ENCODE measurements at places on chromosomes 3 and 15.
A peak's percentile ranks its signal among the peaks of the same experiment; 100 is the strongest.

GRCh38 chr3:171309906-171310359 is 150.3 kb downstream of the TNIK start:
- no peak for DNase-seq

GRCh38 chr3:188956839-188957489 is 214.8 kb upstream of the TPRG1 start:
- peak; percentile 46 for DNase-seq

GRCh38 chr3:10292505-10293419 is at the start of gene GHRL:
Gene GHRL (minus strand): TSS chr3:10292947. CDS start chr3:10290180, 2,767 bp downstream.
- peak; percentile 88 for DNase-seq

- no peak for DNase-seq
Measured at GRCh38 chr3:72924055-72924454, 36.2 kb downstream of the GXYLT2 start.

DNA sequence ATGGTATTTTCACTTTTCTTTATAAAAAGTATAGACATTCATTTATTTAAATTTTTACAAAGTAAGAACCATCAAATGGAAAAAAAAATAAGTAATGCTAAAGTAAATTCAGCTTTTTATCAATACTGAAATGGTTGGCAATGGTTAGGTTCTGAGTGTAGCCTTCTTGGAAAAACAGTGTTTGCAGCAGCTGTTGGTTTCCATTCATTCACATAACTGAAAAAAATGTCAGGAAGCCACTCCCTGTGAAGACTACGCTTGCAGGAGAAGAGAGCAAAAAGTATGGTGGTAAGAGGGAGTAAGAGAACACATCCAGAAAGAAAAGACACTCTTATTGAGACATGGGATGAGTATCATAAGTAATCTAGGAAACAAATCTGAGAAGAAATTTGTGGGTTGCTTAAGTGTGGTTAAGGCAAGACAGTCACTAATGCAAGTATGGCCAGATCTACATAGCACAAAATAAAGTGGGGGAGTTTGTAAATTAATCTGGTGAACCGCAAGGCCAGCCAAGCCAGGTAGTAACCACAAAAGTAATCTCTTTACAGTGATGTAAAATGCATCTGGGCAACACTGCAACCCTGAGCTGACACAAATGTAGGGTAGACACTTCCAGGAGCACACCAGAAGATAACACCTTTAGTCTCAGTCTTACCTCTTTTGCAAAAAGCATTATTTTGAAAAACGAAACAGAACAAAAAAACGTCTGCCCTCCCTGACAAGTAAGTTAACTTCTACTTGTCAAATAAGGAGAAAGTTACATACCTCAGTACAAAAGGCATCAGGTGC is 133.7 kb downstream of the IGSF11 start:
- DNase-seq: no peak

DNA sequence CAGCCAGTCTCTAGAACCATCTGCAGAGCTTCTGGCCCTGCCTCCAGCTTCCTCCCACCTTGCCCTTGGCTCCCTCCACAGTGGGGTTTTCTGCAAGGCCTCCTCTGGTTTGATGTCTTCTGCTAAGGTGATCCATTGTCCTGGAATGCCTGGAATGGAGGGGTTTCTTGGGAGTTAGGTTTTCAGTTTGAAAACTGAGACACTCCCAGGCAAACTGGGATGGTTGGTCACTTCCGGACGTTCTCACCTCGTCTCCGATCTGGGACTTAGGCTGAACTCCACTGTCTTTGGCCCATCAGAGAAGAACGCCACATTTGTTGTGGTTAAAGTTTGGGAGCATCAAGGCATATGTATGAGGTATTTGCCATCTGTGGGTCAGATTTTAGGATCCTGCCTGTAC is 77.4 kb upstream of the KLHL25 start:
- no peak for DNase-seq

GRCh38 chr3:36680952-36681351 is 83.4 kb downstream of the DCLK3 start:
- no peak for DNase-seq

DNA sequence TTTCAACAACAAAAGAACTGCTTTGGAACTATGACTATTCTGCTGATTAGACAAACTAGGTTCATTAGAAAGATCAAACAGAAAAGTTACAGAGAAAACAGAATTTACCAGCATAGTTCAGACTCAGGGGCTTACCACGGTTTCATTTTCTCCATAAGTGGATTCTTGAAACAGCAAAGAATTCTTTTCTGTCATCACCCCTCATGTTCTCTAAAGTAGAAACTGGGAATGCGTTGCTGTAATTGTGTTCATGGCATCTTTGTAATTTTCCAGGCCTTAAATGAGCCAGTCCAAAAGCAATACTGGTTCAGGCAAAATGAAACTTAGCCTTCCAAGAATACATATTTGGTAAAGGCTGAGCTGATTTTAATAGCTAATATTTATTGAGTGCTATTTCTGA is 287.8 kb downstream of the CHL1 start:
- no peak for DNase-seq

DNA sequence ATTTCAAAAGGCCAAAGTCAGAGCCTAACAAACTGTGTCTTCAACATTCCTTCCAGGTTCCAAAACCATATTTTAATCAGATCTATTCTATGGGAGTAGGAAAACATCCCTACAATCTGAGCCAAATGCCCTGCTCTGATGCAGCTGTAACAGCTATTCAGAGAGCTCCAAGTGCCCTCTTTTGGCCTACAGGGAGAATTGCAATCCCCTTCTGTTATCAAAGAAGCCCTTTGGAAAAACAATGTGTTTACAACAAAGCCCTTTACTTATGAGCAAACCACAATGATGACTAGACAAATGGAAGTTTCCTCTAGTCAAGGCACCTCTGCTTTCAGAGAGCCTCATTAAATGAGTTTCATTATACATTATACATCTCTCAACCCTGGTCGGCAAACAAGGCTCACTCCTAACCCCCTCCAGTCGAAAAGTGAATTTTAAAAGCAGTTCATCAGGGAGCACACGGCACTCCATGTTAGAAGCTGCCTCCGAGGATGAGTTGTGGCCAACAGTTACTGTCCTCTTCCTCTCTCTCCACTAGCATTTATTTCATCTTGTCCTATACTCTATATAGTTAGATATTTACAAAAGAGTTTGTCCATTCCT is 42.6 kb upstream of the TMCO5A start:
- DNase-seq: peak; percentile 27

- DNase-seq: peak; percentile 64
Measured at GRCh38 chr15:63891079-63891767, 57.5 kb upstream of the HERC1 start.

- DNase-seq: no peak
Measured at GRCh38 chr3:41176596-41176995, 22.7 kb upstream of the CTNNB1 start.

DNA sequence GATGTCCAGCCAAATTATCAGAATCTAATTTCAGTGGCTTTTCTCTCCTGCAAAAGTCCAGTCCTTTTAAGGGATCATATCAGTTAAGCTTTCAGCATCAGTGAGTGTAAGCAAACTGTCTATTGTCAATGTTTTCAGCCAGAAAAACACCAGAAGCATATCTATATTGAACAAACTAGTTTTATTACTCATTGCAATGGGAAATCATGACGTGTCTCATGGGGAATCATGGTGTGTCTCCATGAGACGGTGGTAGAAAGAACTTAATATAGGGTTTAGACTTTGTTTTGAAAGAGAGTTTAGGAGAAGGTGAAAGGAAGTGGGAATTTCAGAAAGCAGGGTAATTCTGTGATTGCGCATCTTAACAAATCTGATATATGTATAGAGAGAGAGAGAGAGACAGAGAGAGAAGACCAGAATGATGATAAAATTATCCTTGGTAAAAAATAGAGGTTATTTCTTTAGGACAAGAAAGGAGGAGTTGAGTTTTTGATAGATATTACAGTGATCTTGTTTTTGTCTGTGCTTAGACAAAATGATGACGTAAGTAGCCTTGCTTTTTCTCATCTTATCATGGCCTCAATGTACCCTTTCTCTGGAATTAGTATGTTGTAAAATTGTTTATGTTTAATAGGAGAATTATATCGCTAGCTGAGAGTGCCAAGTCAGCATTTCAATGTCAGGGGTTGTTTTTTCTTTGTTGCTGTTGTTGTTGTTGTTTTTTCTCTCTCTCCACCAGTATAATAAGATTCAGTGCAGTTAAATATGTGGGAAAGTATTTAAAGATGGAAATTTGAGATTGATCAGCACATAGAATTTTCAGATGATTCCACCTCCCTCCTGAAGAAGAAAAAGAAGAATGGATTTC is 129.9 kb upstream of the OSTN start:
- no peak for DNase-seq

DNA sequence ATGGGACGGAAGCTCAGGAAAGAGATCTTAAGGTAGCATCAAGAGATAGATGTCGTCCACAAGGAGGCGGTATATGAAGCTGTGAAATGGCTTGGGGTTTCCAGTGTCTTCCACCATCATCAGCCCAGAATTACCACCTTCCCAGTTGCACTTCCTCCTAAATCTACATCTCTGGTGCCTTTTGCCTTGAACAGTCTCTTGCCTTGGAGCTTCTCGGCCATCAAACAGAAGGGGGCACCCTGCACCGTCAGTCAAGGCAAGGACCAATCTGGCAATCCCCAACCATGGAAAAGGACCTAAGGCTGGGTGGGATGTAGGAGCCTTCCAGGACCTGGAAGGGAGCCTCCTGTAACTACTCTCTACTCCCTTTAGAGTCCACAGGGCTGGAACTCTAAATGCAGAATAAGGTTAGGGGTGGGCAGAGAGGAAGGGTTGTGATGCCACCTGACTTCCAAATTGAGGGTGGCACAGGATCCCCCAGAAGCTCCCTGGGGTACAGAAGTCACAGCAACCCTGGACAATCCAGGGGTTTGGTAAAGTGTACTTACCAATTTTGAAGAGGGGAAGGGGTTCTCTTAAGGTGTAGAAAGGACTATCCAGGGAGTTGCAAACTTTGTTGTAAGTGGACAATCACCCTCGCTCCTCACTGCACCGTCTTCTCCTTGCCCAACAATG is 1.0 kb upstream of the RYR3 start:
- DNase-seq: no peak

DNA sequence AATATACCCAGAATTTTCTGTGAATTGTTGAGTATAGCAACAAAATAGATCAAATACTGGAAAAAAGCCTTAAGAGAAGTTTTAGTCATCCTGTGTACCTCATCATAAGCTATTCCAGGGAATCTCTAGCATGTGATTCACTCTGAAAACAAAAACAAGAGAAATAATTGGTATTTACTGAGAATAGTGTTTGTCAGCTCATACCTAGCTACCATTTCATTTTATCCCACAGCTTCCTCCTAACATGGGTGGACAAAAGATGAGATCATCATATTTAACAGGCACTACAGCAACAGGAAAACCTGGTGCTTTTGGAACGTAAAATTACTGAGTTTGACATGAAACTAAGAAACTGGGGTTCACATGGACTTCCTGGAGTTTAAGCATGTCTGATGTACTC is 753.5 kb upstream of the NECTIN3 start:
- DNase-seq: no peak

- DNase-seq: peak; percentile 52
Measured at GRCh38 chr15:76517910-76518309, 181.3 kb downstream of the ISL2 start.

GRCh38 chr3:12653747-12654146 is 10.2 kb downstream of the RAF1 start:
- DNase-seq: no peak

DNA sequence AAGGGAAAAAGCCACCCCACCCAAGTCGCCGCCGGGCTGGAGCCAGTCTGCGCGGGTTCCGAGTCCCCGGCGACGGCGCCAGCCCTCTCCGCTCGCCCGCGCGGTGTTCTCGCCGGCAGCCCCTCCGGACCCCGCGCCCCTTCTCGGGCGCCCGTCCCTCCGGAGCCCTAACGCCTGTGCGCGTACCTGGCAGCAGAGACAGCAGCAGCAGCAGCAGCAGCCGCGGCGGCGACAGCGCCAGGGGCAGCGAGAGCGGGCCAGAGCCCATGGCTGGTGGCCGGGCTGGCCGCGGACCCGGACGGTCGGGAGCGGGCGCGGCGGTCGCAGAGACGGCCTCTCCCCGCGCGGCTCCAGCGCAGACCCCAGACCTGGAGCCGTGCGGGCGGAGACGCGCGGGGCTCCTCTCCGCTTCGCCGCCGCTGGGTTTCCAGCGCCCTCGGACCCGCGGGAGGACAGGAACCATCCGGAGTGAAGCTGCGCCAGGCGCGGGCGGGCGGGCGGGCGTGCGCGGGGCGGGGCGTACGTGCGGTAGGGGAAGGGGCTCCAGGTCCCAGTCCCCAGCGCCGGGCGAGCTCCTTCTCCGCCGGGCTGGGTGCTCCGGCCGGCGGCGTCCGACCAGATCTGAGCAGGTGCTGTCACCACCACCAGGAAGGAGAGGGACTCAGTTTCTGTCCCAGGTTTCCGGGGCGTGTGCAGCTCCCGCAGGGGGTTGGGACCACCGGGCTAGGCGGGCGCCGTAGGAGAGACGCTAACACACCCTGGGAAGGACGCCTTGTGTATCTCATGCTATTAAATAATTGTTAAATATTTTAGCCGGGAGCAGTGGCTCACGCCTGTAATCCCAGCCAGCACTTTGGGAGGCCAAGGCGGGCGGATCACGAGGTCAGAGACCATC is at the start of gene CHRNA3:
CHRNA3 (minus strand) TSS at position 470 of the 895 bp plus-strand sequence; CDS start at position 268, 202 bp downstream.
- no peak for DNase-seq

- DNase-seq: no peak
Measured at GRCh38 chr3:116200956-116201690, 244.2 kb downstream of the LSAMP start.

DNA sequence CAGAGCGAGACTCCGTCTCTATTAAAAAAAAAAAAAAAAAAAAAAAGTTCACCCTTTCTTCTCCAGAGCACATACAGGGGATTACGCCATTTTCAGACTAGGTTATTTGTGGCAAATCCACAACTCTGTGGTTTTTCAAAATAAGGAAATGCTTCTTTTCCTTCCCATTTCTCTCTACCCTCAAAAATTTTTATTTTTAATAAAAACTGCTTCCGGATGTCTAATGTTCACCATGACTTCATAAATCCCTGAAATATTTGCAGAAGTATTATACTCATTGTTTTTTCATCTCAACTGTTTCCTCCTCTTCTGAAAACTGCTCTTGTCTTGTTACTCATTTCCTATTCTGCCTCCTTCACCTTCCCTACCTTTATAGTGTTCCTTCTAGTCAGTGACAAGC is 45.0 kb upstream of the SLC12A8 start:
- DNase-seq: peak; percentile 83

DNA sequence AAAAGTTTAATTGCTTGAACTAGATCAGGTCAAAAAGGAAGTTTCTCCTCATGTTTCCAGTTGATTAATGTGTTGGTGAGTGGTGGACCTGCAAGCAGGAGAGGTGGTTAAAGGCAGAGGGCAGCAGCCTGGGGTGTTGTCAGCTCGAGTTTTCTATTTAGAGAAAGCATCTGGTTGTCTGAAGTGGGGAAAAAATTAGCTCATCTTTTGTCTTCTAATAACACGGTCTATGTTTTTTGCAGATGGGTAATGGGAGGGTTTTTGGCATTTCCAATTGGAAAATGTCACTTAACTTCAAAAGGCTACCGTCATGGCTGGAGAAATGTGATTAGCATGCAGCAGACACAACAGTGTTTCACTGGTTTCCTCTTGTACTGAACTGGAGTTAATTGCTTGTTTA is 122.6 kb downstream of the ITPR1 start:
- no peak for DNase-seq
